ENCODE measurements at places on chromosomes 6 and 20. TPM values are rescaled to one million over a fixed set of nuclear protein-coding genes. Genes with fewer than 3 reads are reported as not detected.

DNA sequence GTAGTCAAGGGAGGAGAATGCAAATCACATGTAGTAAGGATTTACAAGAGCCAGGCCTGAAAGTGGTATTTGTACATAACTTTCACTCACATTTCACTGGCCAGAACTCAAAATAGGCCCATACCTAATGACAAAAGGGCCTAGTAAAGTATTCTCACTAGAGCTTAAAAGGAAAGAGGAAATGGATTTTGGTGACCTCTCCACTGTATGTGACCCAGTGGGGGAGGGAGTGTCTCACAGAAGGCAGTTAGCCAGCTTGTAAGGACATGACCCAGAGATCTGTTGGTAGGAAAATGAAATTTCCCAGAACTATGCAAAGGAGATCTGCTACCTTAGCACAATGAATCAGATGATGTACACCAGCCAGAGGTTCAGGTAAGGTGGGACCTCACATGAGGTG is 124.4 kb downstream of the PTPRT start:
- H3K27me3 ChIP-seq = peaks cover 2% of the 10 kb centered on the region
- no peak for DNase-seq
- H3K4me3 ChIP-seq = no peak overlapping the region
- no peaks in the 10 kb centered on the region for H3K4me1 ChIP-seq
- no peak overlapping the region for H3K27ac ChIP-seq
- no peaks in the 10 kb centered on the region for H3K36me3 ChIP-seq

DNA sequence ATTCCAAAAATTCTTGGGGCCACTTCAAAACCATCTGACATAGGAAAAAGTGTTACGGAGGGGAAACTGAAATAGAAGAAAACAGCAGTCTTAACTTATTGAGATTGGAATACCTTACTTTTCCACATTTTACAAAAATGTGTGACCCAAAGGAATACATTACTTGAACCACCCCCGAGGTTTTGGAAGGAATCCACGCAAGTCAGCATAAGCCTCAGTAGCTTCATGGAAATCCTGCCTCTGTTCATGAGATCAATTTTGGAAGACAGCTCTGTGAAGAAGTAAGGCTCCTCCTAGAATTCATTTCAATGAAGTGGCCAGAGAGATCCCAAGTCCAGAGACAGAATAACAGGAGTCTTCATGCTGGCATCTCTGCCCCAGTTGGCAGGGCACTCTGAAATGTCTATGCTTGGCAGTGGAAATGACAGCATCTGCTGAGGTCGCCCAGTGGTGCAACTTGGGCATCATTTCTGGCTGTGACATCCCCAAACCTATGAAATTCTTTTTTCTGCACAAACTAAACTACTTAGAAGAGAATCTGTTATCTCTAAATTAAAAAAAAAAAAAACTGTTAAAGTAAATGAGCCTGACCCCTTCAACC is 132.5 kb downstream of the EPM2A start:
- no peak for DNase-seq
- H3K36me3 ChIP-seq = no peaks in the 10 kb centered on the region
- peaks cover 2% of the 10 kb centered on the region for H3K27me3 ChIP-seq
- no peak overlapping the region for H3K4me3 ChIP-seq
- H3K4me1 ChIP-seq = no peaks in the 10 kb centered on the region

Gene SLC35D3
- not detected for total RNA-seq

GRCh38 chr6:81962198-81962597 is 209.7 kb upstream of the TENT5A start:
- no peak for DNase-seq
- H3K27ac ChIP-seq = no peak overlapping the region
- H3K4me3 ChIP-seq = no peak overlapping the region
- H3K27me3 ChIP-seq = no peaks in the 10 kb centered on the region
- H3K4me1 ChIP-seq = no peaks in the 10 kb centered on the region

DNA sequence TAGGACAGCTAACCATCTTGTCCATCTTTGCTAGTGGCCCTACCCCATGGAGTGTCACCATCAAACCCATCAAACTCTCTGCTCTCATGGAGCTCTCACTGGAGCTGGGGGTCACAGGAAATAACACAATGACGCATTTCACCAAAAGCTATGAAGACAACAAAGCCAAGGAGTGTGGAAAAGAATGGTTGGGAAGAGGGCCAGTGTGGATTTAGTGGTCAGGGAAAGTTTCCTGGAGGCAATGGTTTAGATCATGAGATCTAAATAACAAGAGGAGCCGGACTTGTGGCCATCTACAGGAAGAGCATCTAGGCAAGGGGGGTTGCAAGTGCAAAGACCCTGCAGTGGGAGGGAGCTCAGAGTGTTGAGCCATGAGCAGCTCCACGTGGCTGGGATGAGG is 189.5 kb downstream of the BMP7 start:
- no peaks in the 10 kb centered on the region for H3K36me3 ChIP-seq
- no peak for DNase-seq
- no peak overlapping the region for H3K27ac ChIP-seq
- H3K4me1 ChIP-seq = no peaks in the 10 kb centered on the region
- peaks cover 10% of the 10 kb centered on the region for H3K27me3 ChIP-seq
- H3K4me3 ChIP-seq = no peak overlapping the region

GRCh38 chr6:28618898-28619555 is 93.3 kb downstream of the GPX5 start:
- H3K27ac ChIP-seq = no peak overlapping the region
- H3K27me3 ChIP-seq = peaks cover 39% of the 10 kb centered on the region
- no peaks in the 10 kb centered on the region for H3K4me1 ChIP-seq
- H3K36me3 ChIP-seq = peaks cover 2% of the 10 kb centered on the region

DNA sequence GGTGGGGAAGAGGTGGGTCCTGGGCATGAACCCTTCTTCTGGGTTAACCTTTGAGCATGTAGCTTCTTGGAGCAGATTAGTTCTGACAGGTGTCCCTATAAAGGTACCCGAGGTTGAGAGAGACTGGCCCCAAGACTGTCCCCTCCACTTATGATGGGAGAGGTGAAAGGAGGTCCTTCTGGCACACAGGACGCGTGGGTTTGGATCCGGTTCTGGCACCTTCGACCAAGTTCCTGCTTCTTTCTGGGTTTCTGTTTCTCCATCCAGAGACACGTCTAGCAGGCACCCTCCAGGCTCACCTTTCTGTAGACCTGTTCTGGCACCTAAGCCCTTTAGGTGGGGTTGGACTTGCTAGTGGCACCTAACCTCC is 4.1 kb downstream of the PAX1 start:
- H3K4me3 ChIP-seq = no peak overlapping the region
- no peaks in the 10 kb centered on the region for H3K4me1 ChIP-seq
- no peak overlapping the region for H3K27ac ChIP-seq
- no peaks in the 10 kb centered on the region for H3K36me3 ChIP-seq
- peaks cover 63% of the 10 kb centered on the region for H3K27me3 ChIP-seq
- no peak for DNase-seq

Gene XKR7
- total RNA-seq = not detected

Measured in activated CD4-positive, alpha-beta T cell treated with anti-CD3 and anti-CD28 coated beads for 36 hours (primary cell).